ENCODE measurements at places on chromosomes 13 and 19.

GRCh38 chr13:75587679-75588078 is 38.1 kb downstream of the UCHL3 start:
- no peak for DNase-seq

- DNase-seq = no peak
These were observed 13.8 kb downstream of the BIVM start for GRCh38 chr13:102812611-102813287.

- DNase-seq = peak; percentile 39
These were observed 22.0 kb upstream of the TPT1 start for GRCh38 chr13:45362939-45363338.

DNA sequence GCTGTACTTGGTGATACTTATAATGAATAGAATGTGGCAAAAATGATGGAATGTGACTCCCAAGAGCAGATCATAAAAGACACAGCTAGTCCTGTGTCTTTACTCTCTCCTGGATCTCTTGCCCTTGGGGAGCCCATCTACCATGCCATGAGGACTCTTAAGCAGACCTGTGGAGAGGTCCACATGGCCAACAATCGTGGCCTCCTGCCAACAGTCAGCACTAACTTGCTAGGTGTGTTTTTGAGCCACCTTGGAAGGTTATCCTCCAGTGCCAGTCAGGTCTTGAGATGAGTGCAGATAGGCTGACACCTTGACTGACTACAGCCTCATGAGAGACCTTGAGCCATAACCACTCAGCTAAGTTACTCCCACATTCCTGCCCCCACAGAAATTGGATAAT is 22.3 kb upstream of the GPR183 start:
- no peak for DNase-seq

DNA sequence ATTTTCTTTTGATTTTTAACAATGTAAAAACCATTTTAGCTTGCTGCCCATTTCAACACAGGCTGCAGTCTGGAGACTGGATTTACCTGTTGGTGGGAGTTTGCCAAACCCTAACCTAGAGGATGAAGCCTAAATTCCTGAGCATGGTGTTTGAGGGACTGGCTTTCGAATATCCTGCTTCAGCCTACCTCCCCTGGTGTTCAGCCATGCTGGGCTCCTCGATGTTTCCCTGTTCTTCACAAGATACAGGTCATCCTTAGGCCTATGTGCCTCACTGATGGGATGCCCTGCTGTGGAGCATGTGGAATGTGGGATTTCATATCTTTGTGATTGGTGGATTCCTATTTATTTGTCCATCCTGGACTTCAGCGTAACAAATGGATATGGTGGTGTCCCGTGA is 20.4 kb upstream of the ERCC5 start:
- DNase-seq = no peak

- DNase-seq = no peak
These were observed 86.3 kb downstream of the ARHGEF7 start for GRCh38 chr13:111201304-111201940.

GRCh38 chr19:17555929-17556813 is 722 bp downstream of the COLGALT1 start:
- DNase-seq = peak; percentile 32

DNA sequence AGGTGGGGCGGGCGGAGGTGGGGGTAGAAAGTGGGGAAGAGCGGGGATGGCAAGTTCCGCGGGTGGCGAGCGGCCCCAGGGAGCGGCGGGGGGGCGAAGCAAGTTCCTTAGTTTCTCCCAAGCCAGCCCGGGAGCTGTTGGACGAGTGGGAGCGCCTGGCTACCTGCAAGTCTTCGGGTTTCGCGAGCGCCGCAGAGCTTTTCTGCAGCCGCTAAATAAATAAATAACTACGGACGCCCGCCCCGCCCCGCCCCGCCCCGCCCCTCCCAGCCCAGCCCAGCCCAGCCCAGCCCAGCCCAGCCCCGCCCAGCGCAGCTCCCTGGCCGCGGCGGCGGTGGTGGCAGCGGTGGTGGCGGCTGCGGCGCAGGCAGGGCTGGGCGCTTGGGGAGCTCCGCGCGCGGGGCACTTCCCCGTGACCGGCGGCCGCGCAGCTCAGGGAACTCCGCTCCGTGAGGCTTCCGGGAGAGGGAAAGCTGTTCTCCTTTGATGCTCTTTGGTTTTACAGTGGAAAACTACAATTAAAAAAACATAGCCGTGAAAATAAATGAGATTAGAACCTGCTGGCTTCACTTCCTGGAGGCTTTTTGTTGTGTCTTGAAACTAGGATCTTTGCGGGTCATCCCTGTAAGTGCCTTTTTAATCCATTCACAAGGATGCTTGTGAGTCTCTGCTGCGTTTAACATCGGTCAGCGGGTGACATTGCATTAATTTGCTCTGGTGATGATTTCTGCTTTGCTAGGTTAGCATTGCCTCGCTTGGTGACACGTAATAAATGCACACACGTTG is at the start of gene UBE2L5:
TSS of gene UBE2L5 (plus strand) at position 440 of the 786 bp plus-strand sequence. CDS start 5,498 bp downstream, outside the sequence.
- peak; percentile 22 for DNase-seq

GRCh38 chr19:1978346-1978894 is 37.1 kb downstream of the BTBD2 start:
- DNase-seq = no peak

DNA sequence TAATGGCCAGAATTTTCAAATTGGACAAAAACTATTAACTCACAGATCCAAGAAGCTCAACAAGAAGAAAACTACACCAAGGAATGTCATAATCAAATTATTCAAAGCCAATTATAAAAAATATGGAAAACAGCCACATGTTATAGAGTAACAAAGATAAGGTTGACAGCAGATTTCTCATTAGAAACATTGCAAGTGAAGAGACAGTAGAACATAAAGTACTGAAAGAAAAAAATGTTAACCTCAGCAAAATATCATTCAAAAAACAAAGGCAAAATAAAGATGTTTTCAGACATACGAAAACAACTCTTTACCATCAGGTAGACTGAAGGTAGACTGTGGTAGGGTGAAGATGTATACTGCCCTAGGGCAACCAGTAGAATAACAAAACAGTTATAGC is 83.4 kb downstream of the KCNRG start:
- DNase-seq = no peak
